BE2C (cell line): ENCODE measurements at places on chromosomes 5 and 9.

GRCh38 chr5:157548513-157549282 is 26.9 kb downstream of the ADAM19 start:
- DNase-seq, result no peak

GRCh38 chr9:93129691-93130500 is 4.2 kb downstream of the NINJ1 start:
- DNase-seq, result no peak

DNA sequence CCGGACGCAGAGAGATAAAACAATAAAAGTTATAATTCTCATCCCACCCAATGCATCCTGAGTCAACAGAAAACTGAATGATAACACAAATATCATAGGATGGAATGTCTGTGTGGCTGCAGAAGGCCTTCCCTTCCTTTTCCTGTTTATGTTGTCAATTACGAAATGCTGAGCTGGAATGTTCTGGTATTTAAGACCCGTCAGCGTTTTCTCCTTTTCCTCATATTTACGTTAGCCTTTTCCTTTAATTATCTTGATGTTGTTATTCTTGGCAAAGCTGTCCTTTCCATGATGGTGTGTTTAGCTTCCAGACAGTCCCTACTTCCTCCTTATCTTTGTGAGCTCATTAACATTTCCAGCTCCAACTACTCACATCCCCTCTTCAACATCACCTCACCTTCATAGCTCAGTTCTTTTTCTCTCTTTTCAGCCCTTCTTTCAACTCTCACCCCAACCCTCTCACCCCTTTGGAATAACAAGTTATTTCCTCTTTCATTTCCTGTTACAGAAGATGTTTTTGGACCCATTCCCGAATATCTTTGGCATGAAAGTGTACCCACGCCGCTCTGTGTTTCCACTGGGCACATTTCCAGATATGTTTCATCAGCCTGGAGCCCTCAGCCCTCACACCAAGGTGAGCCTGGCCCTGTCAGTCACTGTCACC is 221.6 kb downstream of the NR2F1-AS1 start:
- DNase-seq, result no peak

- DNase-seq, result no peak
Measured at GRCh38 chr9:130839132-130840111, 4.4 kb downstream of the ABL1 start.

DNA sequence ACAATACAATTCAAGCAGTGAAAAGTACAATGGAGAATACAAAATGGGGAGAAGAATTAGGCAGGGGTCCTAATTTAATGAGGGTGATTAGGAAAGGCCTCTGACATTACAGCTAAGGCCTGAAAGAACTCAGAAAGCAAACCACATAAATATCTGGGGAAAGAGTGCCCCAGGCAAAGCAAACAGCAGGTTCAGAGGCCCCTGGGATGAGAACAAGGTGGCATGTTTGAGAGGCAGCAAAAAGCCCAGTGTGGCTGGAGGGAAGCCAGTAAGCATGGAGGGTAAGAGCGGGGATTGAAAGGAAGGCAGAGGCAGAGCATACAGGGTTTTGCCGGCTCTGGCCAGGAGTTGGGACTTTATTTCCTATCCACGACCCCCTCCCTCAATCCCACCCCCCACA is 33.4 kb upstream of the VDAC1 start:
- no peak for DNase-seq

DNA sequence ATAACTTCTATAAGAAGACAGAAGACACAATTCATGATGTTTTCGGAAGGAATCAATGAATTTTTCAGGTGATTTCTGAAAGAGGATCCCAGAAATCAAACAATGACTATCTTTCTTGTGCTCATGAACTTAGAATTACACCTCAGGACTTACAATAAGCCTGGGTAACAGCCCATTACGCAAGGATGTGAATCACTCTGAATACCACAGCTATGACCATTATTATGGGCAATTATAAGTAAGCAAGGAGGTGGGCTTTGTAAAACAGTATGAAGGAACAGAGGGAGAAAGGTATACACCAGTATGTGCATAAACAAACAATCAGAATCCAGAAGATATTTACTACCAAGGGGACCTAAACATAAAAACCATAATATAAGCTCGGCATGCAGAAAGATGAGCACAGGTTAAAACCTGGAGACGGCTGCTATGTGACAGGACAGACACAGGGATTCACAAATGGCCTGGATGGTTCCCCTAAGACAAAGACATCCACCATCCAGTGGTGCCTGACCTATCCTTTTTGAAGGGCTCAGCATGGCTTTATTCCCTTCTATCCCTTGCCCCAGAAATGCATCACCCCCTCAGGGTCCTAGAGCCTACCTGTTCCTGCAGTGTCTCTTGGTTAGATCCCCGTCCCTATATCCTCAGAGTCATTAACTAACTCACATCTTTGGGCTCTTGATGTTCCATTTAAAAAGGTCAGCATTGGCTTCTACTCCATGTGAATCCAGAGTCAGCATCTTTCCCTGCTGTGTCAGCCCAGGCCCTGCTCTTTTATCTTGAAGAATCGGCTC is 21.8 kb upstream of the PPP2CA start:
- DNase-seq, result no peak

- DNase-seq, result no peak
Measured at GRCh38 chr5:87076931-87077330, 190.8 kb upstream of the RASA1 start.

DNA sequence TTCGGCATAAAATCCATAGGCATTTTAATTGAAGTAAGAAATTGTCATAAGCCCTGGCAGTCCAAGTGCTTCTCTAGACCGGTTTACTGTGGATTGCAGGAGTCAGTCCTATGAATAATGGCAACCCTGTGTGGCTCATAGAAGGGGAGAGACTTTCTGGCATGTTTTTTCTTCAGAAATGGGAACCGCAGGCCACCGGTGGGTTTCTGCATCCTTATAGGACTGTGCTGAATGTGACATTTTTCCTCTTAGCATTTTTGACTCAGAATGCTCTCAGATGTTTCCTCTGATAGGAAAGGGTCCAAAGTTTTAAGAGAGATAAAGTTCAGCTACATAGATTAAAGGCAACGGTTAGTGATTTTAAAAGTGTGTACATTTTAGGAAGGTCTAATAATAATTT is 6.3 kb downstream of the DAPK1 start:
- no peak for DNase-seq
